8988T (cell line): ENCODE measurements at places on chromosomes 6 and 20.
A peak's percentile ranks its signal among the peaks of the same experiment; 100 is the strongest.

GRCh38 chr20:32070690-32071213 lies 18.7 kb downstream of the HCK start:
- no peak for DNase-seq

DNA sequence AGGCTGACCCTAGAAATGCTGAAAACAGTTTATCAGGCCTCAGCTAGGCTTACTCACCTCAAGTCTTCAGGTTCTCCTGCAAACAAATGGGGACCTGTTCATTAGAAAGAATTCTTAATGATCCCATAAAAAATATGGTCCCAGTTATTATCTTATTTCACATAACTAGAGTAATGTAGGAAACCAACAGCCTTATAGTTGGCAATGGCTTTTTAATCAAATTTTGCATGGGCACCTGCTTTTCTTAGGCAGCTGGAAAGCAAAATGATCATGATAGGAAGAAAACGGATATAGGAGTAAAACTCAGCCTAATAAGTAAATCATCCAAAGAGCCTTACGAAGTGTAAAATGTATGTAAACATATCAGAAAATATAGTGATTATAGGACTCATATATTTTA lies 1.3 kb downstream of the NRSN1 start:
- DNase-seq = no peak

- DNase-seq = no peak
These were observed 3.9 kb upstream of the SDCBP2 start for GRCh38 chr20:1332749-1333300.

DNA sequence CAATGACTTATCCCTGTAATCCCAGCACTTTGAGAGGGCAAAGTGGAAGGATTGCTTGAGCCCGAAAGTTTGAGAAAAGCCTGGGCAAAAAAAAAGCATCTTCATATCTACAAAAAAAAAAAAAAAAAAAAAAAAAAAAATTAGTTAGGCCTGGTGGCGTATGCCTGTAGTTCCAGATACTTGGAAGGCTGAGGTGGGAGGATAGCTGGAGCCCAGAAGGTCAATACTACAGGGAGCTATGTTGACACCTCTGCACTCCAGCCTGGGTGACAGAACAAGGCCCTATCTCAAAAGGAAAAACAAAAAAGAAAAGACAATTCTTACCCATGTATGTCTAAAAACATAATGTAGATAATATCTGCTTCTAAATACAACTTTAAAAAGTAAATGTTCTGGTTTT lies 27.2 kb downstream of the CRISP1 start:
- DNase-seq = no peak

- DNase-seq = no peak
These were observed 384.7 kb upstream of the ID4 start for GRCh38 chr6:19452495-19452894.

DNA sequence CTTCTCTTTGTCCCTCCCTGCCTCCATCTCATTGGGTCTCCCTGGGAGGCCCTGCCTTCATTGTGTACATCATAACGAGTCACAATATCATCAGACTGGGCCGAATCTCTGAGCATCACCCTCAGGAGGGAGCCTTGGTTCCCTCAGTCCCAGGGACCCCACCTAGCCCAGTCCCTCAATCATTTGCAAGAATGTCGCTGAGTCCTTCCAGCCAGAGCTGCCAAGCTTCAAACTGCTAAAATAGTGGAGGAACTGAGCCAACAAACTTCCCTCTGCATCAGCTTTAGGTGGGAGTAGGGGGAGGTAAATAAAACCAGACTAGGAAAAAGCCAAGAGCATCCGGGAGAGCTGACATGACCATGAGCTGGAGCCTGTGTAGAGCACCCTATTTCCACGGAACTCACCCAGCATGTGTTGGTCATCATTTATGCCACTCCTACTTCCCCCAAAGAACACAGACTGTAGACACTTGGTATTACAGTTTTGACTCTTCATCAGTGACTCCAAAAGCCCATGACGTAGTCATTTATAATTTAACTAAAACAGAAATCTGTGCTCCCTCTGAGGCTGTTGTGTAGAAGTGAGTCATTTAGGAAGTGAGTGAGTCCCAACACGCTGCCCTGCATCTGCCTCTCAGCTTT lies 28.8 kb upstream of the IL17A start:
- no peak for DNase-seq

GRCh38 chr20:42492290-42492689 lies 697.4 kb downstream of the PTPRT start:
- no peak for DNase-seq

DNA sequence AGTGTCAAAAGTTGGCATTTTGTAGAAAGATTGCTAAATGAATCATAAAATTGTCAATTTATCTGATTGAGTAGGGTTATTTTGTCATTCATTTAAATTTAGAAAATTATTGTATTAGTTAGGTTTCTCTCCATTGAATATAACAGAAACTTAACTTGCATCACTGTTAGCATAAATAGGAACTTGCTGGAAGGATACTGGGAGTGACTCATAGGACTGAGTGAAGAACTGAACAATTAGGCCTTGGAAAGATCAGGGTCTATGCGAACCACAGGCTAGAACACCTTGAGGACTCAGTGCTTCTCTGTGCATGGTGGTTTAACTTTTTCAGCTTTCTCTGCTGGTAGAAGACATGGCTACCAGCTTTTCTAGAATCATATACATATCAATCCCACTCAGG lies 67.7 kb upstream of the IFNGR1 start:
- DNase-seq = no peak

DNA sequence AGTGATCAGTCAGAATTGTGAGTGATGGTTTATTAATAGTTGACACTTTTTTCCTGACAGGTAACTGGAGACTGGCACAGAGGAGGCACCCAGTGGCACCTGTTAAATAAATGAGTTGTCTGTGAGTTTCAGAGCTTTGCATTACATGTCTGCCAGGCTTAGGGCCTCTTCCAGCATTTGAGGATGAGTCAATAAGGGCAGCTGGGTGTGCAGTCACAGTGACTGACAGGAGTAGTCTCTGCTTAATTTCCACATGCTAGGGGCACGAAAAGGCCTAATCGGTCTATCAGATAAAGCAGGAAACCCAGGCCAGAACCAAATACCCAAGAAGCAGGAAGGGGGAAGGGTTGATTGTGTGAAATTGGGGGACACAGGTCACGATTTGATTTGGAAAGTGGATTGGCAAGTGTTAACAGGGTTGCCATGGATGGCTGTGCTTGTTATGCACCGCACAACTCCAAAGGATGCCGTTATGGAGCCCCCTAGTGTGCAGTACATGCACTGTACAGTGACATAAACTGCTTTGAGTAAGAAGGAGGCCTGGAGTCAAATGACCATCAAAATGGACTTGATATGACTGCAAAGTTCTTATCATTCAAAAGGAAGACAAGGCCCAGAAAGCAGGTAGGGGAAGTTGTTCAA lies 111.9 kb upstream of the GGTLC1 start:
- no peak for DNase-seq

- peak; percentile 24 for DNase-seq
These were observed 2.5 kb upstream of the TNFRSF6B start for GRCh38 chr20:63693733-63694583.

- no peak for DNase-seq
These were observed 49.2 kb downstream of the ANKS1A start for GRCh38 chr6:34938268-34938667.

DNA sequence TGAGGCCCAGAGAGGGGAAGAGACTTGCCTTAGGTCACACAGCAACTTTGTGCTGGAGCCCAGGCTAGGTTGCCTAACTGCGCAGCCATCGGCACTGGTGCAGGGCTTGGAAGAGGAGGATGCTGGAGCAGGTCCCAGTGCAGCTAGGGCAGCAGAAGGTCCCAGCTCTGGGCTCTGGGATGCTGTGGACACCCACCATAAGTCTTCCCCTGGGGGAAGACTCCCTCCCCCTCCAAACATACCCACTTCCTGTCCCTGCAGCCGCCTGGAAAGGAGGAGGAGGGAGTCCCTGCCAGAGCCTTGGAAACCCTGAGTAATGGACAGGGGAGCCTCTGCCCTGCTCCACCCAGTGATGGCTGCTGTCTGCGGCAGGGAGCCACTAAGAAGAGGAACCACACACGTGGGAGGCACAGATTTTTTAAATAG lies 93.6 kb downstream of the NCR2 start:
- no peak for DNase-seq

GRCh38 chr6:17865243-17865642 lies 122.2 kb downstream of the KIF13A start:
- DNase-seq = no peak

GRCh38 chr20:12581644-12582289 lies 427.0 kb upstream of the SPTLC3 start:
- no peak for DNase-seq

- no peak for DNase-seq
These were observed 6.4 kb upstream of the PMEPA1 start for GRCh38 chr20:57716202-57716601.

DNA sequence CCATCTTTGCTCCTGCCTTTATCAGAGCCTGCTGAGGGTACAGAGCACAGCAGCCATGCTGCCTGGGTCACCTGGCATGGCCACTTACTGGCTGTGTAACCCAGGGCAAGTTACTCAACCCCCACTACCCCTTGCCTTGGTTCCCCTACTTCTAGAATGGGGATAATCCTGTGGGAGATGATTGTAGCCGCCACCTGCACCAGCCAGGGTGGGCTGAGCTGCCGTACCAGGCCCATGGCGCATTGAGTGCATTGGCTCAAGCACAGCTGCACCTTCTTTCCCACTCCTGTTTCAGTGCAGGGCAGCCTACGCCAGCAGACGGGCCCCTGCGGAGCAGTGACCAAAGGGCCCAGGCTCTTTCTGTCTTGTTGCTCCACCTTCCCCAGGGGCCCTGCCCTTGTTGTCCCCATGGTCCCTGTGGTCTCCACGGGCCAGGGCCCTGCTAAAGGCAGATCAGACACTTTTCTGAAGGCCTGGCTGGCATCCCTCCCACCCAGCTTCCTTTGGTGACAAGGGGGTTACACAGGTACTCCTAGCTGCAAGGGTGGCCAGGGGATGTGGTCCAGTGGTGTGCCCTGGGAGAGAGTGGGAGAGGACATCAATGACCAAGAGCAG lies 159.4 kb upstream of the MLN start:
- no peak for DNase-seq

- DNase-seq = no peak
These were observed 66.9 kb upstream of the PRL start for GRCh38 chr6:22363714-22364239.

DNA sequence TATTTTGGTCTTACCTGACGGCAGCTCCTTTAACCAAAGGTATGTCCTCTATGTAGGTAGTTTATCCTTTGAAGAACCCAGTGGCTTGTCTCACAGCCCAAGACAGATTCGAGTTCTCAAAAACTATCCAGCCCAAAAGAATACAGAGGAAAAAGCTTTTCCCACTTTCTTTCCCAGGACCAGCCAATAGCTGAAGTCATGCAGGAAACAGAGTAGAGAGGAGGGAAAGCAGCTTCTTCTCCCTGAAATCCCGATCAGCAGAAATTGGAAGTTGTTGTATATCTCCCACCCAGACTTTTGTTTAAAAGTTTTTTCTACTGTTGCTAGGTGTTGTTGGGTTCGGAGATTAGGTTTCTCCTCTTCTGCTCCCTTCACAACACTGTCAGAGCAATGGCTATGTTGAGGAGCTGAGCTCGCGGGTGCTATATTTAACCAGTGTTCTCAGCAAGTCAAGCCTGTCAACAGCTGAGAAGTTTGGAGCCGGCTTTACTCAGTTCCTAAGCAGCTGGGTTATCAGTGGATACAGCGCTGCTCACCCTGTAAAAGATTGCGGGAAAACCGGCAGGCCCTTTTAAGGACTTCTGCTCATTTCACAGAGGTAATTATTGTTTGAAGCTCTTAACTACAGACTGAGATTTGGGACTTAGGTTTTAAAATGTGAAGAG lies at the start of gene FILIP1:
Gene FILIP1, minus strand, starts transcription at position 401 of the 665 bp plus-strand sequence. CDS start 78,828 bp downstream, outside the sequence.
- no peak for DNase-seq

DNA sequence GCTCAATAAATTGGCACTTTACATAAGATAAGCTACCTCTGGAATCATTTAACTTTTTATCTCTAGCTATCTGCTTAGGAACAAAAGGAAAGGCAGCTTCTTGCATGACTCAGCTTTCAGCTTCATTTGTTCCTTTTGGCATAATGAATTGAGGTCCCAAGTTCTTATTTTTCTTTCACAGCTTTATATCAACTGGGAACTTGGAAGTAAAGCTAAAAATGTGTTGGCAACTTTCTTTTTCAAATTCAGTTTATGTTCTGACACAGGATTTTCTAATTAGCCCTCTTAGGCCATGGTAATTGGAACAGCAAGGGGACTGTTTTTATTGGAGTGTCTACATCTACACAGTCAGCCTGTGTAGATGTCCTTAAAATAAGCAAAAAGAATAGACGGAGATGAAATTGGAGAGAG lies 55.2 kb upstream of the MRAP2 start:
- no peak for DNase-seq

DNA sequence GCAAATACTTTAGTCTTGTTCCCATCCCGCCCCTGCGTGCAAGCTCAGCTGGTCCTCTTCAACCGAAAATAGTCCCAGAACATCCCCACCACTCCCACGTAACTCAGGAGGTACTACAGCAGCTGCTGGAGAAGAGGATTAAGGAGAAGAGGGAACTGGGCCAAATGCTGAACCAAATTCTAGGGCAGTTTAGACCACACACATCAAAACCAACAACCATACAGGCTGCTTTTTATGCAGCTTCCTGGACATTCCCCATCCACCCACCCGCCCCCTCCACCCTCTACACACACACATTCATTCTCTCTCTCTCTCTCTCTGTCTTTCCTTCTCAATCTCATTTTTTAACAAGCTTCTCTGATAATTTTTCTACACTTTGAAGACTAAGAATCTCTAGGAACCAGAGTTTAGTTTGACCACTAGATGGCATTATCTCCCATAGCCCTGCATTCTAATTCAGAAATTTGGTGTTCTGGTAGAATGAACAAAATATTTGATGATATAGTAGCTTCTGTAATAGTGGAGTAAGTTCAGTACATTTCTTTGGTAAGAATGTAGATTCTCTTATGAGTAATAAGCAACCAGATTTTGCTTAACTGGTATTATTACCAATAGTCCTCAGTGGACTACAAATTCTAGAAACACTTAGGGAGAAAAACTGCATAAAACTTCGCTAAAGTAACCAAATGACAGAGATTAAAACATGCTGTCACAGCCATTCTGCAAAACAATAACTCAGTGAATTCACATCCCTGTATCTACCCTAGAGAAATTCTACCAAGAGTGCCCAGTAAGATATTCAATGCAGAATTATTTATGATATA lies 52.1 kb upstream of the BEND6 start:
- no peak for DNase-seq

GRCh38 chr20:8372824-8373380 lies 240.8 kb downstream of the PLCB1 start:
- no peak for DNase-seq
